Fibroblast of skin of back (primary cell): ENCODE measurements at places on chromosomes 7 and 10.

DNA sequence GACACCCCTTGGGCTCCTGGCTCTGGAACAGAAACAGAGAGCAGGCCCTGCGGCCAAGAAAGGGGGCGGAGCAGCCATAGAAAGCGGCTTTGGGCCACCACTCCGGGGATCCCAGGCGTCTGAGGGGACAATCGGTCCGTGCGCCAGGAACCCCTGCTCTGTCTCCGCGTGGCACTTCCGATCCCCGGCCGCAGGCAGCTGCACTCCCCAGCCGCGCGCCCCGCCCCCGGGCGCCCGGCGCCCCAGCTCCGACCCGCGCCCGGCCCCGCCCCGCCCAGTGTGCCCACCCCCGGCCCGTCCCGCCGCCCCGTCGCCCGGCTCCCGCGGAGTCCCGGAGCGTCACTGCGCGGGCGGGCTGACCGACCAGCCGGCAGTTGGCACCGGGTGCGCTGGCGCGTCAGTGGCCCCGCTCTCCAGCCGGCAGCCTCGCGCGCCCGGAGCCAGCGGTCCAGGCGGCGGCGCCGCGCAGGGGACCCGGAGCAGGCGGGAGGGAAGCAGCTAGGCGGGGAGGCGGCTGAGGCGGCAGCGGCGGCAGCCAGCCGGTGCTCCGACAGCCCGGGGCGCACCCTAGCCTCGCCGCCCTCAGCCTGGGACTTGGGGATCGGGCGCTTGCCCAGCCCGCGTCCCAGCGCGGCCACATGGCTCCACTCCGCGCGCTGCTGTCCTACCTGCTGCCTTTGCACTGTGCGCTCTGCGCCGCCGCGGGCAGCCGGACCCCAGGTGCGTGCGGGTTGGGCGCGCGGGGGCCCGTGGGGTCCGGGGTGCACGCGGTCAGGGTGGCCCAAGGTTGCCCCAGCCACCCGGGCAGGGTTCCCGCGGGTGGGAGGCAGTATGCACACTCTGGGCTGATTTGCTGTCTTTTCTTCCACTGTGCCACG lies at the start of gene ADAMTS14:
Gene ADAMTS14, plus strand, starts transcription at position 342 of the 878 bp plus-strand sequence. Its CDS starts 297 bp downstream, at position 639.
- DNase-seq, result peak; percentile 60

- DNase-seq, result peak; percentile 12
These were observed 20.0 kb downstream of the KCNK18 start for GRCh38 chr10:117217196-117217761.

- DNase-seq, result no peak
These were observed 500.8 kb upstream of the ANKRD30A start for GRCh38 chr10:36624551-36625100.

DNA sequence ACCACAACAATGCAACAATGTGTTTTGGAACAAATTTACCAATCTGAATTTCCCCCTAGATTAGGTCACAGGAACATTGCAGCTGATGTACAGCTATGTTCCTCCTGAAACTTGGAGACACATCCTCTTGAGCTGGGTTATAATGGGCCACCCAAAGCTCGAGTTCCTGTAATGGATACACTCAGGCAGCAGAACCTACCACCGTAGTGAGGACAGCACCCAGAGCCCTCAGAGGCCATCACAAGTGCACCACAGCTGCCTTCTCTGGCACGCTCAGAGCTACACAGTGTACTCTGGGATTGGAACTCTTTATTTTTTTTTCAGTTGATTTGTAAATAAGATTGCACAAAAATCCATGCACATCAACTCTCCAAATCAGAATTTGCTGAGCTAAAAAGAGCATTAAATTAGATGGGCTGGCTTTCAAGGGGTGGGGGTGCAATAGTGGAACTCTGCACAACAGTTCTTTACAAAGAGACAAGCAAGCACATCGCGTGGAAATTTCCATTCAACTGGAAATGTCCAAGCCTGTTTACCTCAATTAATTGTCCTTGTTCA lies 56.7 kb downstream of the EGFR start:
- DNase-seq, result no peak

DNA sequence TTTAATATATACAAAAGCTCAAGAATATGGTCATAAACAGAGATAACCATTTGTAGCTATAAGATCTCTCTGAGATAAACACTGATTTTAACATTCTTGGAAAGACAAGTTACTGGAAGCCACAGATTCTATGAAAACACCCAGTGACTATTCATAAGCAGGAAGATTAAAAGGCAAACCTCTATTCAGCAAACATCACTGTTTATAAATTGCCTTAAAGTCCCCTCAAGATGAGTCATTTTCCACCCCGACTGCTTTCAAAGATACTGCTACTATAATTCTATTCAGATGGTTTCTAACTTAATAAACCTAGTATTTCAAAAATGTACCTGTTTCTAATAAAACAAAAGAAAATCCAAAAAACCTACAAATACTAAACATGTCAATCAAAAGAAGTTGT lies 21.0 kb downstream of the TM9SF3 start:
- peak; percentile 52 for DNase-seq

GRCh38 chr7:117791877-117792780 lies 81.1 kb downstream of the CTTNBP2 start:
- DNase-seq, result no peak

DNA sequence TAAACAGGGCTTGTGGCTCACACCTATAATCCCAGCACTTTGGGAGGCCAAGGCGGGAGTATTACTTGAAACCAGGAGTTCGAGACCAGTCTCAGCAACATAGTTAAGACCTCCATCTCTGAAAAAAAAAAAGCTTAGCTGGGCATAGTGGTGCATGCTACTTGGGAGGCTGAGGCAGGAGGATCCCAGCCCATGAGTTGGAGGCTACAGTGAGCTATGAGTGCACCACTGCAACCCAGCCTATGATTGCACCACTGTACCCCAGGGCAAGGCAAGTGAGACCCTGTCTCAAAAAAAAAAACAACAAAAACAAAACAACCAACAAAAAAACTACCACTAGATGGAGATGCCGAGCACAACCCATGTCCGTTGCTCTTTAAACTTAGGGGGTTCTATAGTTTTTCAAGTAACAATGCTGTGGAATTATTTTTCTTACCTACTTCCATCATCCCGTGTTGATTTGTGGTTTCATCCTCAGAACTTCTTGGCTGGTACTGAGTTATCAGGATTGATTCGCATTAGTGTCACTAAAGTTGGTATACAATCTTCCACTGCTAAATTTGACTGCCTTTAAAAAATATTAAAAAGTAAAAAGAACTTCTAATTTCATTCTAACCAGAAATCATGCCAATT lies 12.2 kb upstream of the REPIN1 start:
- peak; percentile 30 for DNase-seq

- DNase-seq, result no peak
These were observed 8.5 kb upstream of the RSBN1L start for GRCh38 chr7:77687747-77688144.

DNA sequence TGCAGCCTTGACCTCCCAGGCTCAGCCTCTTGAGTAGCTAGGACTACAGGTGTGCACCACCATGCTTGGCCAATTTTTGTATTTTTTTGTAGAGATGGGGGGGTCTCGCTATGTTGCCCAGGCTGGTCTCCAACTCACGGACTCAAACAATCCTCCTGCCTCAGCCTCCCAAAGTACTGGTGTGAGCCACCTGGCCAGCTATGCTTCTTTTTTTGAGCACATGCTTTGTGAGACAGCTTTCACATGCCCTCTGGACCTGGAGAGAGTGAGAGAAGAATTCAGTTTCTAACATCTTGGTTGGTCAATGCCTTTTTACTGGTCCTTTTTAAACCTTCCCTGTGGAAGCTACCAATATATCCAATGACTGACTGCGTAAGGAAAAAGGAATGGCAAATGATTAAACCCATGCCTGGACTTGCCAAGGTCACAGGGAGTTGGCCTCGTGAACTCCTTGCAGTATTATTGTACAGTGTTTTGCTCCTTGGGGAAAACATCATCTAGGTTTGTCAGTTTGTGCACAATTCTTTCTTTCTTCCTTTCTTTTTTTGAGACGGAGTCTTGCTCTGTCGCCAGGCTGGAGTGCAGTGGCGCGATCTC lies 6.2 kb upstream of the FOXK1 start:
- DNase-seq, result no peak

DNA sequence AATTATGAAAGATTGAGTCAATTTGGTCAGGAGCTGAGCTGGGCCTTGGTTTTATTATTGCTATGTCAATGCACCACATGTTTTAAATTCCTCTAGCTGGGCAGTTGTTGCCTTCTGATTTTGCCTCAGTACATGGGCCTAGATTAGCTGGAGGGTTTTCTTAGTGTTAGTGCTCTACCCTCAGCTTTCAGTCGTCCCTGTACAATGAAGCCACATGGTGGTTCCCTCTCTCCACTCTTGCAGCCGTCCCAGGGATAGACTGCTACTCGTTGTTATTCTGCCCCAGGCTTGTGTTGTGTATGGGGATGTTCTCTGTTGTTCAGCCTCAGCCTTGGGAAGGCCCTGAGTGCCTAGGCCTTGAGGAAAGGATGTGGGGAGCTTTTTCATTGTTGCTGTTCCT lies 37.0 kb downstream of the NHLRC2 start:
- DNase-seq, result peak; percentile 8

GRCh38 chr10:66782776-66783175 lies 143.1 kb upstream of the LRRTM3 start:
- DNase-seq, result peak; percentile 20

- no peak for DNase-seq
These were observed 6.0 kb downstream of the IL15RA start for GRCh38 chr10:5971315-5971832.
